H9 (cell line): ENCODE measurements at places on chromosomes 11 and 22.

- no peaks in the 10 kb centered on the region for H3K36me3 ChIP-seq
- H3K4me1 ChIP-seq: no peaks in the 10 kb centered on the region
- H3K4me3 ChIP-seq: no peak overlapping the region
Measured at GRCh38 chr11:74449369-74449931, 17.9 kb downstream of the KCNE3 start.

- no peaks in the 10 kb centered on the region; the same call in 1 of the 2 replicates for H3K4me1 ChIP-seq
- no peaks in the 10 kb centered on the region for H3K36me3 ChIP-seq
- no peak overlapping the region for H3K4me3 ChIP-seq
- no peaks in the 10 kb centered on the region for H3K27me3 ChIP-seq
Measured at GRCh38 chr22:49659924-49660315, 167.8 kb downstream of the BRD1 start.

DNA sequence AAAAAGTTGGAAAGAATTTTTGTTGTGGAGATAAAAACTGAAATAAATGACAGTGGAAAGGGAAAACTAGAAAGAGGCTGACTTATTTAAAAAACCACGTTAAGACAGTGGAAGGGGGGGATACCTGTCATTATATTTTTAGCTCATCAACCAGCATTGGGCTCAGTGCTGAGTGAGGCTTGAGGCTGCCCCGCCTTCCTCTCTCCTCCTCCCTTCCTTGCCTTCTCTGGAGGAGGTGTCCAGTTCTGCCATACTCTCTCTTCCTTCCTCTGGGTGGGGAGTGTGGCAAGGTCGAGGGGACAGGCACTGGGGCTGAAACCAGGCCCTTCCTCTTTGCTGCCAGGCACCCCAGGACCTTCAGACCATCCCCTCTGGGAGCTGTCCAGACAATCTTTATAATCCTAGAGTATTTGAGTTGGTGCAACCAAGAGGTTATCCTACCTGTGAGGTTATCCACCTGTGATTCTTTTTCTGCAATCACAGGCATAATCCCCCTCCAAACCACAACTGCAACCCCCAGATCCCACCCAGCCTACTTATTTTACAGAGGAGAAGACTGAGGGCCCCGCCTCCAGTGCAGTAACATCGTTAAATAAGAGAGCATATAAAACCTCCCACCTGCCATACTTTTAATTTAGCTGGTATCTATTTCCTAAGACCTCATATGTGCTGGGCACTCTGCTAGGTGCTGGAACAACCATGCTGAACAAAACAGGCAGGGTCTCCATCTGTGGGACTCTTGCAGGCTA is 578.5 kb downstream of the BUD13 start:
- no peaks in the 10 kb centered on the region for H3K27me3 ChIP-seq
- H3K36me3 ChIP-seq: no peaks in the 10 kb centered on the region
- peak overlapping the region; percentile 66 for H3K4me3 ChIP-seq
- H3K4me1 ChIP-seq: peaks cover 13% of the 10 kb centered on the region; the same call in 1 of the 2 replicates

DNA sequence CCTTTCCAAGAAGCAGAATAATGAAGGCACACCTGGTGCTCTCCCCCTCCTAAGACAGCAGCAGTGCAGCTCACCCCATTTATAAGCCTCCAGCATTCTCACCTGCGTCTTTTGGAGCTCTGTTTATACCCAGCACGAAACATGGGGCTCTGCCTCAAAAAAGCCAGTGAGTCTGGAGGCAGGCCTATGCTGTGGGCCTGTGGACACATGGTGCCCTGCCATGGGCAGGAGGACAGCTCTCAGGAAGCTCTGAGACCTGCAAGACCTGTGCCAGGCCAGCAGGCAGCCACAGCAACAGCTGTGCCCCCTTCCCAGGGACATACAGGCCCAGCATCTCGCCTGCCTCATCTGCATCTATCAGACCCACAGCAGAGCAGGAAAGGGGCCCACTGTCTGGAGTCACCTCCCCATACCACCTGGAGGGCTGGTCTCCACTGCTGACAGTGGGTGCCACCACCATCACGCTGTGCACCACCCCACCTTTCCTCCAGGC is 64.2 kb downstream of the DGCR2 start:
- H3K4me1 ChIP-seq: no peaks in the 10 kb centered on the region
- no peaks in the 10 kb centered on the region for H3K27me3 ChIP-seq
- H3K36me3 ChIP-seq: peaks cover 73% of the 10 kb centered on the region
- no peak for DNase-seq

GRCh38 chr11:70111269-70112016 is 33.3 kb downstream of the ANO1 start:
- no peaks in the 10 kb centered on the region for H3K4me1 ChIP-seq
- H3K27me3 ChIP-seq: no peaks in the 10 kb centered on the region
- no peak for DNase-seq
- H3K27ac ChIP-seq: no peak overlapping the region
- H3K36me3 ChIP-seq: no peaks in the 10 kb centered on the region; the same call in 2 of the 3 replicates
- H3K4me3 ChIP-seq: no peak overlapping the region

- H3K27me3 ChIP-seq: no peaks in the 10 kb centered on the region
- H3K36me3 ChIP-seq: peaks cover 22% of the 10 kb centered on the region
- H3K27ac ChIP-seq: no peak overlapping the region
- no peak for DNase-seq
- H3K4me1 ChIP-seq: no peaks in the 10 kb centered on the region
Measured at GRCh38 chr22:47201186-47201995, 438.9 kb downstream of the TBC1D22A start.

DNA sequence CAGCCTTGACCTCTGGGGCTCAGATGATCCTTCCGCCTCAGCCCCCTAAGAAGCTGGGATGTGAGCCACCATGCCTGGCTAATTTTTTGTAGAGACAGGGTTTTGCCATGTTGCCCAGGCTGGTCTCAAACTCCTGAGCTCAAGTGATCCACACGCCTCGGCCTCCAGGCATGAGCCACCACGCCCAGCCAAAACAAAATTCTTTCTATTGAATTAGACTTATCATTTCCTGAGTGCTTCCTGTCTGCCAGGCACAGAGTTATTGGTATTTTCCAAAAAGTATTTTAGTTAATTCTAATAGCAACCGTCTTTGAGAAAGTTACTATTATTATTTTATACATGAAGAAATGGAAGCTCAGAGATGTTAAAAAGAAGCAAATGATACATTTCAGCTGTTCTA is 61.4 kb upstream of the LMO2 start:
- DNase-seq: no peak
- H3K4me3 ChIP-seq: no peak overlapping the region
- no peak overlapping the region for H3K27ac ChIP-seq
- H3K4me1 ChIP-seq: no peaks in the 10 kb centered on the region; the same call in 1 of the 2 replicates
- H3K36me3 ChIP-seq: no peaks in the 10 kb centered on the region
- H3K27me3 ChIP-seq: no peaks in the 10 kb centered on the region
